ENCODE measurements at places on chromosomes 16 and 17. TPM values are rescaled to one million over a fixed set of nuclear protein-coding genes. Genes with fewer than 3 reads are reported as not detected.

Gene SLC52A1
- total RNA-seq = 1.2 TPM

Gene DBF4B
- total RNA-seq = 28.9 TPM

Gene MYL11
- not detected for total RNA-seq

Gene UTS2R
- not detected for total RNA-seq

Gene OR1F1
- total RNA-seq = 0.59 TPM

Gene CCP110
- total RNA-seq = 8.9 TPM

Gene SCIMP
- total RNA-seq = not detected

Gene HSPB9
- total RNA-seq = not detected

Gene CCR7
- total RNA-seq = 0.97 TPM

Gene ENPP7
- not detected for total RNA-seq

Gene KAT2A
- 52.1 TPM for total RNA-seq

Gene NPW
- 1.2 TPM for total RNA-seq

Gene PARD6A
- total RNA-seq = 1.7 TPM

Gene CD300LB
- total RNA-seq = 0.12 TPM

Gene TP53TG3D
- total RNA-seq = 0.84 TPM

Gene SP2
- 18.0 TPM for total RNA-seq

Gene CCL17
- total RNA-seq = not detected

Gene FBXL16
- total RNA-seq = 1.5 TPM

Gene ARHGDIG
- total RNA-seq = 2.9 TPM

Gene TRPV3
- total RNA-seq = 0.44 TPM

Gene IL17C
- total RNA-seq = not detected

Gene PRDM7
- 0.03 TPM for total RNA-seq

Gene HEATR3
- 19.0 TPM for total RNA-seq

Gene ZFP3
- 0.89 TPM for total RNA-seq

Gene HIC1
- 1.5 TPM for total RNA-seq

Gene TMEM235
- not detected for total RNA-seq

Gene CAPNS2
- total RNA-seq = not detected

Gene HOXB3
- 5.5 TPM for total RNA-seq

Gene HSD17B1
- total RNA-seq = 1.5 TPM

Gene CMTM2
- total RNA-seq = not detected

Gene RFFL
- total RNA-seq = 58.3 TPM

Gene ACSM5
- not detected for total RNA-seq

Gene PPL
- 2.6 TPM for total RNA-seq

Gene MPP3
- total RNA-seq = 19.4 TPM

Gene DHRS7C
- not detected for total RNA-seq

Gene EVI2B
- total RNA-seq = 0.11 TPM

Gene PIRT
- total RNA-seq = not detected

Gene GALR2
- 0.22 TPM for total RNA-seq

Gene SGCA
- total RNA-seq = 2.7 TPM

Gene IRX5
- 2.2 TPM for total RNA-seq

Gene NQO1
- 2,714 TPM for total RNA-seq

Gene SEPTIN1
- 2.2 TPM for total RNA-seq

Gene RPRML
- total RNA-seq = 0.33 TPM

Gene GLIS2
- 31.1 TPM for total RNA-seq

Gene CTRB1
- total RNA-seq = not detected

Gene PRAC1
- not detected for total RNA-seq

Gene NUDT7
- 5.2 TPM for total RNA-seq

Gene RMI2
- 33.9 TPM for total RNA-seq

Gene SLFN12L
- total RNA-seq = not detected

Gene CLDN6
- total RNA-seq = 0.17 TPM

Gene DHX58
- 0.32 TPM for total RNA-seq

Gene FN3K
- total RNA-seq = 6.6 TPM

Gene SLX4
- 3.6 TPM for total RNA-seq

Gene CDH3
- total RNA-seq = 0.39 TPM

Gene CACNG5
- total RNA-seq = 0.21 TPM

Gene ZG16B
- total RNA-seq = 0.46 TPM

Gene KRT33A
- total RNA-seq = not detected
